ENCODE measurements at places on chromosomes 1 and 21.

DNA sequence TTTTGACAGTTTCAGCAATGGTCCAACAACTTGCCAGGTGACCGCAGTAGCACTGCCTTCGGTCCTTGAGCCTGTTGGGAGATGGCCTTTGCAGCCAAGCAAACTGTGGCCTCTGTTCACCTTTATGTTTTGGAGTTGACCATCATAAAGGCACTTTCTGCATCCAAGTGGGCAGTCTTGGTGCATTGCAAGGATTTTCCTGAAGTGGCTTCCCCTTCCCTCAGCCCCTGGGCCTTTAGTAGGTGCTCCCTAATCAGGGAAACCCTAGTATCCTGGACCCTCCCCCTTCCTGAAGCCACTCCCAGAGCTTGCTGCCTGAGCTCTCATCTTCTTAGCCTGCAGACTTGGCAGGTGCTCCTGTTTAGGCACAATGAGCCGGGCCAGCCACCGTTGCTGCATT lies 140.2 kb downstream of the TRABD2B start:
- DNase-seq, result no peak

GRCh38 chr1:170518965-170519364 lies 13.0 kb upstream of the GORAB start:
- DNase-seq, result no peak

GRCh38 chr1:101161619-101162018 lies 75.2 kb upstream of the S1PR1 start:
- DNase-seq, result no peak

DNA sequence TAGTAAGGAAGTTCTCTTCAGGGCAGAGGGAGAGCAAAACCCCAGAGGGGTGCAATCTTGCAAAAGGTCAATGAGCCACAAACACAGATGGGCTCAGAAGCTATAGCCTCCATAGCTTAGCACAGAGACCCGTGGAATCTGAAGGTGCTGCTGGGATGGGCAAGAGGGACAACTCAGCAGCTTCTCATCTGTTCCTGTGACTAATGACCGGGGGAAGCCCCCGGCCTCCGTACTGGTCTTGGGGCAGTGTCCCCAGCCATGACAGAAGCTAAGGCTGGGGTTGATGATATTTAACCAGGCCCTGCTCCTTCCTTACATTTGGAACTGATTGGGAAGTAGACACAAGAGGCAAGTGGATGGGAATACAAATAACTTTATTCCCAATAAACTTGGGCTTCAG lies 19.1 kb downstream of the EXOC8 start:
- no peak for DNase-seq

DNA sequence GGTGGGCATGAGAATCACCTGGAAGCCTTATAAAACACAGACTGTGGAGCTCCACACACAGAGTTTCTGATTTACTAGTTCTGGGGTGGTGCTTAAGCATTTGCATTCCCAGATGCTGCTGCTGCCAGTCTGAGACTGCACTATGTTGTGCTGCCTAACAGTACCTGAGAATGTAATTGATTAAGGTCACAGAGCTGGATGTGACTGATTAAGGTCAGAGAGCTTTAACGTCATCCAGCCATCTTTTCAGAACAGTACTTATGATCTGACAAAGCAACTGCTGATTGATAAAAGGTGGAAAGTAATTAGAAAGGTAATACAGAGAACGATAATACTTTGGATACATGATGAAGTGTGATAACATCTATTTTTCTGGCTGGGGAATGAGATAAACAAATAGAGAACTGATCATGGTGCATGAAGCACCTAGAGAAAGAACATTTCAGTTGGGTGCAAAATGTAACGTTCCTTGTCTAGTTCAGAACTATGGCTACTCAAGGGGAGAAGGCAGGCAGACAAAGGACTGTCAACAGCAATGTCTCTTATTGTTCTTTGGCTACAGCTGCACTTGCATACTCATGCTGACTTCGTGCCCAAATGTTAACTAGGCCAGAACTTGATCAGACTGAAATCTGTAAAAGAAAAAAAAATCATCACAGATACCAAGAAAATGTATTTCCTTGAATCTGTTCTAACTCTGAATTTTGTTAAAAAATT lies 3.7 kb upstream of the UCK2 start:
- DNase-seq, result peak; percentile 30

- DNase-seq, result no peak
Observed at GRCh38 chr1:212754193-212754592, 37.4 kb downstream of the NSL1 start.

DNA sequence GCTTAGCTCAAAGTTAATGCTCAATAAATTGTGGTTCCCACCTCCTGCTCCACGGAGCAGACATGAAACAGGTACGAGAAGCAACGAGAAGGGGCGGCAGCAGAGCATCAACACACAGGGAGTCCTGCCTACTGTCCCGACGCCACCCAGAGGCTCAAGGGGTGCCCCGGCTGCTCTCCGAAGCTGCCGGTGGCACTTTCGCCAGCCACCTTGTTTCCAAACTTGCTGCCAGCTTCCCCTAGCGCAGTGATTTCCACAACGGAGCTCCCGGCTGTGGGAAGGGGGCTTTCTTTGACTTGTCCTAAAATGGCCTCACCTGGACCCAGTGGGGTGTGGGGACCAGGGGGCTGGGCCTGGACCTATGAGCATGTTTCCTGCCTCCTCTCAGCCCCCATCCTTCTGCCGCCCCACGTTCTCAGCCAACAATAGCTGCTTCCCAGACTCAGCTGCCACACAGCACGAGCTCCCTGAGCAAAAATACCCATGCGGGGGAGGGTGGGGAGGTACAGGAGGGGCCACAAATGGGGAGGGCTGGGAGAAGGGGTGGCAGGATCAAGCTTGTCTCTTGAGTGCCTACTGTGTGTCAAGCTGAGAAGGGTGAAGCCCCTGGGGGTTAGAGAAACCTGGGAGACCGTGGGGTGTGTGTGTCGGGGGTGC lies 35.6 kb upstream of the ECE1 start:
- peak; percentile 10 for DNase-seq

- no peak for DNase-seq
Observed at GRCh38 chr1:98172578-98172977, 251.7 kb upstream of the DPYD start.

- DNase-seq, result no peak
Observed at GRCh38 chr1:206570529-206570928, 41.7 kb downstream of the EIF2D start.

DNA sequence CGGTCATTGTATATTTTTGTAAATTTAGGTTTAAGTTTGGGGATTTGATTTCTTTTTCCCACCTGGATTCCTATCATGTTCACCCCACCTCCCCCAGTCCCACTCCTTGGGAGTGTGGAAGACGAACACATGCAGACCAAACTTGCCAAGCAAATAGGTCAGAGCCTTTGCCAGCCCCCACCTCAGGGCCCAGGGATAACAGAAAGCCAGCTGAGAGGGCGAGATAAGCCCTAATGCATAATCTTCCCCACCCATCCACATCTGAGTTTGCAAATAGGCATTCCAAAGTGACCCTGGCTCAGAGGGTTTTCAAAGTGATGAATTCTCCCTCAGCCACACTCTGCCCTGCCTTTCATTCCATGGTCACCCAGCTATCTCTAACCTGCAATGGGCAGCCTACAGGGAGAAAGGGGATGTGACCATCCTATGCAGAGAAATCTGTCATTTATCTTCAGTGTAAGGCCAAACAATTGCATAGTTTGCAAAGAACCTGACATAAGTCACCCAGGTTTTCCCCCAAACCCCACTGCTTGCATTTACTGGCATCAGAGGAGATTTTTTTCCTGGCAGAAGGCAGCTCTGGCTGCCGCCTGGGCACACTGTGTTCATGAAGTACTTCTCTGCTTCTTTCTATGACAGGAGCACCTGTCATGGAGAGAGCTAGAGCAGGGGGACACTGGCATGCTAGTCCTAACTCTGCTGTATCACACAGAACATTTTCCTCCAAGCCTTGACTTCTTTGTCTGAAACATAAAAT lies 69.0 kb upstream of the NFIA start:
- no peak for DNase-seq

DNA sequence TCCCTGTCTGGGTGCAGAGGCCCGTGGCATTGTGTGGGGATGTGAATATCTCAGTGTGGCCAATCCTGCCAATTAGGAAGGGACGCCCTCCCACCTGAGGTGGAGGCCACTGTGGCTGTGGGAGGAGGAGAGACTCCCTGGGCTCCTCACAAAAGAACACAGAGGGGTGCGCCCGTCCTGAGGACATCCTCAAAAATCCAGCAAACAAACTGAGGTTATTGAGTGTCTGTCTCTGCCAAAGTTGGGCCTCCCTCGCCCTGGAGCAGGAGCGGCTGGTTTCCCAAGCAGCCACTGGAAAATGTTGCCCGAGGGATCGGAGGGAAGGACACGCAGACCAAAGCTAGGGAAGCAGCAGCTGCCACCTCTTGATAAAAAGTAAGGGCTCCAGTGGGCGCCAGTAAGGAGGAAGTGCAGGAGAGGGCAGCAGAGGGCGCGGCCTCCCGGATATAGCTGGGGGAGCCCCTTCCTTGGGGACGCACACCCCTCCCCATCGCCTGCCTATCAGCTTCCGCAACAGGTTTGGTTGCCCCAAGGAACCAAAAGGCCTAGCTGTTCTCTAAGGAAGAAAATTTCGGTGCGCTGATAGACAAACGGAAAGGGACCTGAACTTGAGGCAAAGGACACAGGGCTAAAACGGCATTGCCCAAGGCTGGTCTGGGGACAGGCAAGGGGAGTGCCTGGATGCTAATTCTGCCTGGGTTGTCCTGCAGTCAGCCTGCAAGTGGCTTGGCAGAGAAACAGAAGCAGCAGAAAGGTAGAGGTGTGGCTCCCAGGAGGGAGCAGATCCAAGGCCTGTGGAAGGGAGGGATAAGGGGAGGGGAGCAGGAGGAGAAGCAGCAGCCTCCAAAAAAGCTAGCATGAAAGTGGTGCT lies 1.7 kb upstream of the GRIK3 start:
- peak; percentile 77 for DNase-seq

DNA sequence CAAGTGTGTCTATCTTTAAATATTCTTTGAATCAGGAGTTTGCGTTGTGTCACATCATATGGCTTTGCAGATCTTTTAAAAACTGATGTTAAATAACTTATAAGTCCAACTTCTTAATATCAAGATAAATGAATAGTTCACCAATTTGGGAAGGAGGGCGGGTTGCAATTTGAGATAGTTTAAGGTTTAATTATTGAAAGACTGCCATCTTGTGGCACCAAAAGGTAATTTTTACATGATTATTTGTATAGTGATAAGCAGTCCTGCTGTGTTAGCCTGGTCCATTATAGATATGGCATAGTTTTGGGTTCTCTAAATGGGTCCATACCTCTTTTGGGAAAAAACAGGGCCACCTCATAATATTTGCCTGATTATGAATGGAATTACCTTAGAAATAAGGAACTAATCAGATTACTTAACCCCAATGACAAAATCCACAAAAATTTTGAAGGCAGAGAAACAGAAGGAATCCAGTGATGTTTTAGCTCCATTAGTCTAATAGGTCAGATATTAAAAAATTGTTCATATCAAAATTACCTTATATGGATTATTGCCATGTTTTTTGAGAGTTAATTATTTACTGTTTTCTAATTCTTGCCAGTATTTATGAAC lies 64.3 kb downstream of the PRKAA2 start:
- peak; percentile 24 for DNase-seq

GRCh38 chr1:119808972-119809550 lies 2.2 kb downstream of the REG4 start:
- DNase-seq, result peak; percentile 76

DNA sequence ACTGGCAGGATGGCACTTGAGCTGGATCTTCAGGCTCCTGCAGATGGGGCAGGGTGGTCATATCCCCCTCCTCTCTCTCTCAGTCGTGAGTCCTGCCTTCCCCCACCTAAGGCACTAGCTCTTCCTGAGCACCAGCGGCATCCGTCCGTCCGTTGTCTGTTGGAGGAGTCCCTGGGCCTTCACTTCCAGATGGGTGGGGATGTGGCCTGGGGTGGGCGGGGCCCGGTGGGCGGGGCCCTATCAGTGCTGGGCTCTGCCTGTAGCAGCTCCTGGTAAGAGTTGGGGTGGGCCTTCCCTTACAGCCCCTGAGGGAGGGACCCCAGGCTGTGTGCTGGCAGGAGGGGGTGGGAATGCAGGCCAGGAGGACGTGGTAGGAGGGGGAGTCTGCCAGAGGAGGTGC lies 10.3 kb downstream of the LDLRAD2 start:
- no peak for DNase-seq

DNA sequence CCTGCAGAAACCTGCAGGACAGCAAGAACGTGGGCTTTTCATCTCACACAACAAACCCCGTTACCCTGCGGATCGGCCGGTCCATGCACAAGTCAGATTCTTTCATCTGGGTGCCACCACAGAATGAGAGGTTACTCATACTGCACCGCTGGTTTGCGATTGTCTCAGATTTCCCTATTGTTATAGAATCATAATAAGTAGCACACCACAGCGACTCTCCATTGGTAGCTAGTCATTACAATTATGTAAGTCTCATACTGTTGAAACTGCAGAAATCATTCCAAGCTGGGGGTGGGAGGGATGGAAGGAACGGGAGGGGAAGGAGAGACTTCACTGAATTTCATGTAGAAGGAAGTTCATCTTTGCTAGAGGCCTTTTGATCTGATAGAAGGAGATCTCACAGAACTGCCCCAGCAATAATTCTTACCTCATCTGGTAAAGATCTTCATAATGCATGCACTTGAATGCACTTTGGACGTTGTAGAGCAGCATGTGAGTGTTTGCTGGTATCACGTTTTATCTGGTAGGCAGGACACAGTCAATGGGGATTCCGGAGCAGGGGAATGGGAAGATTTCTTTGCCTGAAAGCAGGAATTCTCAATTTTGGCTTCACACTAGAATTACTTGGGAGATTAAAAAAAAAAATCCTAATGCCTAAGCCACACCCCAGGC lies 221.1 kb downstream of the KIF26B start:
- no peak for DNase-seq

- DNase-seq, result no peak
Observed at GRCh38 chr1:11364170-11364569, 91.2 kb downstream of the UBIAD1 start.

GRCh38 chr21:31397939-31398338 lies 53.9 kb upstream of the TIAM1 start:
- DNase-seq, result no peak

- DNase-seq, result no peak
Observed at GRCh38 chr1:1613509-1614082, 1.7 kb upstream of the MIB2 start.

DNA sequence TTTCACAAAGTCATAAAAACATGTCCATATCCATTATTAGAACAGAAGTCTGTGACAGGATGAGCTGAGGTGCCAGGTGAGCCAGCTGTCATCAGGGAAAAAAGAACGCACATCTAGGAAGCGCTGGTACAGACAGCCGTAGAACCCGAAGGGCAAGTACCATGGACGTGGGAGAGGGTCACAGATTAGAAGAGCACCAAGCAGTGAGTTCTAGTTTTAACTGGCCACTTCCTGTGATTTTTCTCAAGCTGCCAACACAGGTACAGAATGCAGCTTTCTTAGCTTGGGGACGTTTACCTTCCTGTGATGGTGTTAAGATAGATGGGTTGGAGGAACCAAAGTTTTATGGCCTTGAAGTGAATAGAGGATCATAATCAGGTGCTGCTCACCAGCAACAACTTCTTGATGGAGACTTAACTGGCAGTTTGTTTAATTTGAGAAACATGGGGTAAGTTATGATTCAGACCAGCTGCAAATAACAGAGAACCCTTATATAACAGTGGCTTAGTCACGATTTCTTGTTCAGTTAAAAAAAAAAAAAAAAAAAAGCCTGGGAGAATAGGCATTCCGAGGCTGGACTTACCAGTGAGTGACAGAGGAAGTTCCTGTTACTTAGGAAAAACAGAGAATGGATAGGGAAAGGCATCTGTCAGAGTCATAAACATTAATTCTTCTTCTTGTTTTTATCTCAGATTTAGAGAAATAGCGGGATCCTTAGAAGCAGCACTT lies 30.9 kb downstream of the AGT start:
- DNase-seq, result no peak
